ENCODE measurements at places on chromosomes 11 and 22.

DNA sequence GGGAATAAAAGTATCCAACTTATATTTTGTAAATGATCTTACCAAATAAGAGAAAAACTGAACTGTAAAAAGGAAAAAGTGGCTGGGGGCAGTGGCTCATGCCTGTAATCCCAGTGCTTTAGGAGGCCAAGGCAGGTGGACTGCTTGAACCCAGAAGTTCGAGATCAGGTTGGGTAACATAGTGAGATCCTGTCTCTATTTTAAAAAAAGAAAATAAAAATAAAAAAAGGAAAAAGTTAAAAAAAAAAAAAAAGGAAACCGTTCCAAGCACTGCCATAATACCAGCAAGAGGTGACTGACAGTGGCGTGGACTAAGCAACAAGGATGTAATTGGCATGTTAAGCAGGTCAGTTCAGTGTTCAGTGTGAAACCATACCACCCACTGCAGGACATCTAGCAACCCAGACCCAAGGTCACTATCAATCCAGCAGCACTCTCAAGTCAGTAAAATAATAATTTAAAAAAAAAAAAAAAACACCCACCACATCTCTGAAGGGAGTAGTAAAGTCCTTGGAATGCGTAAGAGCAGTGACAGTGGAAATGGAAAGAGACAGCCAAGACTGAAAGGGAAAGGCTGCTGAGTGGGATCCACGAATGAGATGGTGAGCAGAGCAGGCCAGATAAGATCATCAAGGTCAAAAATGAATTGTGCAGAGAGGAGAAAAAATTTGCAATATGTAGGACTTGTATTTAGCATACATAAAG is 43.6 kb downstream of the MAPK1 start:
- DNase-seq, result no peak

- no peak for DNase-seq
Observed at GRCh38 chr11:111046291-111046690, 199.2 kb upstream of the POU2AF2 start.

DNA sequence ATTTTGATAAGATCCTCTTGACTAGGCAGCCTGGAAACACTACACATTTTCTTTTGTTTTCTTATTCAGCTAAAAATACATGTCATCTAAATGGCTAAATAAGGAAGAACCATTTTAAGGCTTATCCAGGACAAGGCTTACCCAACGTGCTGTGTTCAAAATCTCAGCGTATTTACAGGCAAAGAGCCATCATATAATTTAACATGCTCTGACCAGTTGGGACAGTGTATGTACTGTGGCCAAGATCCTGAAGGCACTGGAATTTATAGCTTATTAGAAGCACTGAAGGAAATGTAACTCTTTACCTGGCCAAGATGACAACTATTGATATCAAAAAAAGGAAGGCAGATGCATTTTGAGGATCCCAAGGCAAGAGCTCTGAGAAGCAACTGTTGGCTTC is 71.1 kb downstream of the PPFIBP2 start:
- no peak for DNase-seq

DNA sequence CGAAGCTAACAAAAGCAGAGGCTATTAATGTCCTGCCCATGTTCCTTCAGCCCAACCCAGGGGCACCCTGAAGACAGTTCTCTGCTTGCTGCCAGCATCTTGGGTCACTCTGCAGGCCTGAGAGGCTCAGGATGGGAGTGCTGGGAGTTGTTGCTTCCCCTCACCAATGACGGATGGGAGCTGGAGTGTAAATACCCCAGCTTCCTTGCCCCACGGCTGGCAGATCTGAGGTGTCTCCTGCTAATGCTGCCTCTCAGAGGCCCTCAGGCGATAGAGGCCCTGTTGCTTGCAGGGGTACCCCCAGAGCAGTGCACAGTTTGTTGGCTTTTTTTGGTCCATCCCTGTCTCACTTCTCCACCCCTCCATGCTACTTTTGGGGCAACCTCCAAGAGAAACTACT is 32.9 kb downstream of the IFT27 start:
- no peak for DNase-seq

DNA sequence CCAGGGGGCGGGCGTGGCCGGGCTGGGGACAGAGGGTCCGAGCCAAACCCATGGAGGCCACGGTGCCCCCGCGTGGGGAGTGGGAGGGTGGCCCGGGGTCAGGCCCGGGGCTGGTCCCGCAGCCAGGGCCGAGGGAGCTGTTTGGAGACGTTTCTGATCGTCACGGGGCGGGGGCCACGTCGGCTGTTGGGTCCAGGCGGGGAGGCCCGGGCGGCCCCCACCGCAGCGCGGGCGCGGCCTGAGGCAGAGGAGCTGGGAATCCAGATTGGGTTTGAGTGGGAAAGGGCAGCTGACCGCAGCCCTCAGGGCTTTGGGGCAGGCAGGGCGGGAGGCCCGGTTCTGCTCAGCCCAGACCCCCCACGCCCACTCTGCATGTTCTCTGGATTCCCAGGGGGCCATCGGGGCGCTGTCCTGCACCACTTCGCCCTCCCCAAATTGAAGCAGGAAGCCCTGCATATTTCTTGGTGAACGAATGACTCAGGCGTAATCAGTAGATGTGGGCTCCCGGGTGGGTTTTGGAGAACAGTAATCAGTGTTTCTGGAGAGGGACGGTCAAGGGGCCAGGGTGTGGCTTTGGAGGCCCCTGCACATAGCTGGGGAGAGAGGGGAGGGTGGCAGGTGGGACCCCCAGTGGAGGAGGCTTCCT is 583 bp downstream of the MRPL23 start:
- no peak for DNase-seq

GRCh38 chr22:34111210-34111824 is 191.0 kb upstream of the LARGE1 start:
- DNase-seq, result peak; percentile 17

DNA sequence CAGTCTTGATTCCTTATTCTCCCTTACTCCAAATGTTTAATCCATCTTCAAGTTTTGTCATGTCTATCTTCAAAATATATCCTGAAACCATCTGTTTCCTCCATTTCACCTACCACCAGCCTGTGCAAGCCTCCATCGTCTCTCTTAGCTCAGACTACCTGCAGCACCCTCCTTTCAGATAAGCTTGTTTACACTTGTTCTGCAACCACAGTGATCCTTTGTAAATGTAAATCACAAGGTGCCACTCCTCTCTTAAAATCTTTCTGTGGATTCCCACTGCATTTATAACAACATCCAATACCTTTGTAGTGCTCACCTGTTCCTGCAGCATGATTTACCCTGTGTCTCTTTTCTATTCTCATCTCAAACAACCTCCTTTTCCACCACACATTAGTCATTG is 31.8 kb upstream of the GPR83 start:
- no peak for DNase-seq

- no peak for DNase-seq
Observed at GRCh38 chr11:23097891-23098290, 237.6 kb upstream of the CCDC179 start.

DNA sequence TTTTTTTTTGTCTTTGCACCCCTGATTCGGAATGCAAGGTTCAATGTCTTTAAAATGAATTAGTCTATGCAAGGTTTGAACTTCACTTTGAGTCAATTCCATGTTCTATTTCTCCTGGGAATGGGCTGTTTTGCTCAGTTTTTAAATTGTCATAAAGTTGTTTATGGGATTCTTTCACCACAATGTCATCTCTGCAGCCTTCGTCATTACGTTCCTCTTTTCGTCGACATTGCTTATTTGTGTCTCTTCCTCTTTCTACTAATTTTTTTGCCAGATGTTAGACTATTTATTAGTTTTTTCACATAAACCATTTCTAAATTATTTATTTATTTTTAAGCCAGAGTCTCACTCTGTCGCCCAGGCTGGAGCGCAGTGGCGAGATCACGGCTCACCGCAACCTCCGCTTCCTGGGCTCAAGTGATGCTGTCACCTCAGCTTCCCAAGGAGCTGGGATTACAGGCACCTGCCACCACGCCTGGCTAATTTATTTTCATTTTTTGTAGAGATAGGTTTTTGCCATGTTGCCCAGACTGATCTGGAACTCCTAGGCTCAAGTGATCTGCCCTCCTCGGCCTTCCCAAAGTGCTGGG is 7.1 kb upstream of the TNNT3 start:
- DNase-seq, result no peak

All from iPS DF 19.7 (cell line).